Body of pancreas (tissue), 4 donors: ENCODE measurements at places on chromosomes 13 and 19. TPM values are rescaled to one million over a fixed set of nuclear protein-coding genes. Genes with fewer than 3 reads are reported as not detected.
A peak's percentile ranks its signal among the peaks of the same experiment; 100 is the strongest.

TGFBR3L gene
- total RNA-seq, result 9.9 TPM

IL12RB1 gene
- not detected for total RNA-seq

RFPL4A gene
- total RNA-seq, result not detected

JAK3 gene
- 3.1 TPM for total RNA-seq

VSTM2B gene
- total RNA-seq, result not detected

RDH8 gene
- not detected for total RNA-seq

ATP4B gene
- total RNA-seq, result not detected

PGLYRP1 gene
- total RNA-seq, result not detected

FGF21 gene
- not detected for total RNA-seq

- DNase-seq, result no peak
- H3K4me1 ChIP-seq, result no peaks in the 10 kb centered on the region
- no peaks in the 10 kb centered on the region for H3K27me3 ChIP-seq
- H3K4me3 ChIP-seq, result no peak overlapping the region
Measured at GRCh38 chr19:22733691-22734090, 50.3 kb downstream of the ZNF99 start.

DNA sequence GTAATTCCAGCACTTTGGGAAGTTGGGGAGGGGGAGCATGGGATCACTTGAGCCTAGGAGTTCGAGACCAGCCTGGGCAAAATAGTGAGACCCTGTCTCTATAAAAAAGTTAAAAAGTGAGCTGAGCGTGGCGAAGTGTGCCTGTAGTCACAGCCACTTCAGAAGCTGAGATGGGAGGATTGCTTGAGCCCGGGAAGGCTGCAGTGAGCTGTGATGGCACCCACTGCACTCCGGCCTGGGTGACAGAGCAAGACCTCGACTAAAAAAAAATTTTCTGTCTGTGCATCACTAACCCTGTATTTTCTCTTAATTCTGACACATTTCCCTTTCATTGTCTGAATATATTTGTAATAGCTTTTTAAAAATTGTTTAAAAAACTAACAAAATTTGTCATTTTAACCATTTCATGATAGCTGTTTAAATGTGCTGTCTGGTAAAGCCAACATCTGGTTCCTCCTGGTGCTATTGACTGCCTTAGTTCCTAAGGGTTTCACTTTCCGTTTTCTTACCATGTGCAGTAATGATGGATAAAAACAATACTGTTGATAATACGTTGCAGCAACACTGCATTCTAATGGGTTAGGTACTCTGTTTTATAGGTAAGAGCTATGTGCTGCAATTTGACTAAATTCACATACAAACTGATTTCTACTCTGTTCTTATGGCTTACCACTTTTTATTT lies 29.7 kb downstream of the LATS2 start:
- no peak for DNase-seq
- H3K27me3 ChIP-seq, result no peaks in the 10 kb centered on the region
- peaks cover 48% of the 10 kb centered on the region for H3K4me1 ChIP-seq
- H3K4me3 ChIP-seq, result no peak overlapping the region
- H3K27ac ChIP-seq, result peak overlapping the region; percentile 90

DNA sequence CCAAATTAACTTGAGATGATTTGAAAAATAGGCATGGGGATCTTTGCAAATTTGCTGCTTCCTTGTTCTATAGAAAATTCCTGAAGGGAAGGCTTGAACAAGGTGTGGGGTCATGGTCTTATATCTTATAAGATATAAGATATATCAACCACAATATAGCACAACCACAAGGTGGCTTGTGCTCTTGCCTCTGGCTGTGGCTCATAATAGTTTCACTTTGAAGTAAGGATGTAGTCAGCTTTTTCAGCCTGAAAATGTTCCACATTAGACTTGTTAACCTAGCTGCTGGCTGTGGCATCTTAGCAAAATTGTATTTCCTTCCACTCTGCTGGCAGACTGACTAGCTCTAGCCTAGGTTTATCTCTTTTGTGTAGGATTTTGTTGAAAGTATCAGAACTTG lies 169.7 kb downstream of the KLF5 start:
- DNase-seq, result no peak
- no peak overlapping the region for H3K27ac ChIP-seq
- no peaks in the 10 kb centered on the region for H3K4me1 ChIP-seq

GRCh38 chr19:35311901-35312665 lies 16.9 kb upstream of the CD22 start:
- DNase-seq, result no peak
- H3K27ac ChIP-seq, result no peak overlapping the region
- H3K4me3 ChIP-seq, result no peak overlapping the region
- no peaks in the 10 kb centered on the region for H3K27me3 ChIP-seq
- H3K36me3 ChIP-seq, result no peaks in the 10 kb centered on the region
- peaks cover 15% of the 10 kb centered on the region for H3K4me1 ChIP-seq

GRCh38 chr19:14371301-14371821 lies 9.9 kb upstream of the ADGRE5 start:
- no peak for DNase-seq
- H3K4me3 ChIP-seq, result no peak overlapping the region
- no peaks in the 10 kb centered on the region for H3K4me1 ChIP-seq
- no peak overlapping the region for H3K27ac ChIP-seq

DNA sequence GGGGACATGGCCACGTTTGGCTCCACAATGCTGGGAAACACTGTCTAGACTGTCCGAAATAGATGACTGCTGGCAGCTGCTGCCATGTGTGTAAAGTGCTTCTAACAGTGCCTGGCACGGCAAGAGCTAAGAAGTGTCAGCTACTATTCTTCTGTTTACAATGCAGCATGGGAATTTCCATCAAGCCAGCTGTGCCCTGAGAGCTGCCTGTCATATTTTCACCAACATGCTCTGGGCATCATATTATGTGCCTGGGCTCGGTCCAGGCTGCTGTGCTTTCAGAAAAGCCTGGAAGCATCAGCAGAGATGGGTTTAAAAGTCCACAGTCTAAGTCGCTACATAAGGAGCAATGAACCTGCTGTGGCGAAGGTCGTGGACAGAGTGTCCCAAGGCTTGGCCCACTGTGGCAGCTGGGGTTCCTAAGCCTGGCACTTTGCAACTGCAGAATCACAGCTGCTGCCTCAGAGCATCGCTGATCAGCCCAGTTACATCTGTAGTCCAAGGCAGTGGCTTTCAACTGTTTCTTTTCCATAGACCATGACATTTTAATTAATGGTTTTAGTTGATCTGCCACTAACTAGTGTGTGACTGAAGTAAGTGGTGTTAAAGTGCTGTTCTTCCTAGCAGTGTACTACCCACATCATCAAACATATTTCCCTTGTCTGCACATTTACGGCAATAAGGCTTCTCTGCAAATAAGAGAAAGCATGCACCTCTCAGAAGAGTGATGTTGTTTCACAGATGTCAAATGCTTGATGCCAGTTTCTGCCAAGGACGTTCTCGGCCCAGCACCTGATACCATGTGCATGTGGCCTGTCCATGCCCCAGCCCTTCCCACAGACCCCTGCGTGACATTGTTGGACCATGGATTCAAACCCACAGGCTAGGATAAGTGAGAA lies 95.7 kb upstream of the C1QTNF9B start:
- H3K27ac ChIP-seq, result no peak overlapping the region
- H3K36me3 ChIP-seq, result no peaks in the 10 kb centered on the region
- DNase-seq, result no peak
- H3K4me3 ChIP-seq, result no peak overlapping the region
- peaks cover 10% of the 10 kb centered on the region for H3K4me1 ChIP-seq

DNA sequence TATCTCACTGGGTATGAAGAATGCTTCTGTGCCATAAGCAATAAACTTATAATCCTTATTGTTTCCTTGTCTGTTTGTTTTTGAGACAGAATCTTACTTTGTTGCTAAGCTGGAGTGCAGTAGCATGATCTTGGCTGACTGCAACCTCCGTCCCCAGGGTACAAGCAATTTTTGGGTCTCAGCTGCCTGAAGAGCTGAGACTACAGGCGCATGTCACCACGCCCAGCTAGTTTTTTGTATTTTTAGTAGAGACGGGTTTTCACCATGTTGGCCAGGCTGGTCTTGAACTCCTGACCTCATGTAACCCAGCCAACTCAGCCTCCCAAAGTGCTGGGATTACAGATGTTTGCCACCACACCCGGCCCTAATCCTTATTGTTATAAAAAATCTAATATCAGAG lies 112.5 kb downstream of the MYO16 start:
- DNase-seq, result no peak
- no peaks in the 10 kb centered on the region for H3K27me3 ChIP-seq
- no peaks in the 10 kb centered on the region for H3K36me3 ChIP-seq

DNA sequence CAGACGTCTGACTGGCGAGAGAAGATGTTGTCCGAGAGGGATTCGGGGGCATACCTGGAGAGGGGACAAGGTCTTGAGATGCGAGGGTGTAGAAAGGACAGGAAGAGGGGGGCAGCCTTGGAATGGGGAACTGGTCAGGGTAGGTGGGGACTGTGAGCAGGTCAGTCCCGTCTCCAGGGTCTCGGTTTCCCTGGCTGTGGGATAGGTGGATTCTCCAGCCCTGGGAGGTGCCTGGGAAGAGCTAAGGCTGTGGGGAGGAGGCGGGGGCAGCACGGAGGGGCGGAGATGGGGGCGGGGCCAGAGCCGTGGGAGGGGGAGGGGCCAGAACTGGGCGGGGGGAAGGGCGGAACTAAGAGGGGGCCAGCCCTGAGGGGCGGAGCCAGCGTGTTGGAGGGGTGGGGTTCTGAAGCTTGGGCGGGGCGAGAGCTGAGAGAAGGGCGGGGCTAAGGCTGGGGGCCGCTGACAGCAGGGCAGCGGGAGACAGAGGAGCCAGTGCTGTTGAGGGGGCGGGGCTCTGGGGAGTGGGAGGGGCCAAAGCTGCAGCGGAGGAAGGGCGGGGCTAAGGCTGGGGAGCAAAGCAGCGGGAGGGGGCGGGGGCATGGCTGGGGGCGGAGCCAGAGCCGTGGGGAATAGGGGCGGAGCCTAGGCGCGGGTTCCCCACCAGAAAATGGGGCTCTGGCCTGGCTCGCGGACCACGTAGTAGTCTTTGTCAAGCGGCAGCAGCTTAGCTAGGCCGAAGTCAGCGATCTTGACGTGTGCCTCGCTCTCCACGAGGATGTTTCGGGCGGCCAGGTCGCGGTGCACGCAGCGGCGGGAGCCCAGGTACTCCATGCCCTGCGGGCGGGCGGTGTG lies 9.5 kb upstream of the INSL3 start:
- H3K4me3 ChIP-seq, result no peak overlapping the region
- no peaks in the 10 kb centered on the region for H3K36me3 ChIP-seq
- no peak overlapping the region for H3K27ac ChIP-seq
- DNase-seq, result peak; percentile 88

DNA sequence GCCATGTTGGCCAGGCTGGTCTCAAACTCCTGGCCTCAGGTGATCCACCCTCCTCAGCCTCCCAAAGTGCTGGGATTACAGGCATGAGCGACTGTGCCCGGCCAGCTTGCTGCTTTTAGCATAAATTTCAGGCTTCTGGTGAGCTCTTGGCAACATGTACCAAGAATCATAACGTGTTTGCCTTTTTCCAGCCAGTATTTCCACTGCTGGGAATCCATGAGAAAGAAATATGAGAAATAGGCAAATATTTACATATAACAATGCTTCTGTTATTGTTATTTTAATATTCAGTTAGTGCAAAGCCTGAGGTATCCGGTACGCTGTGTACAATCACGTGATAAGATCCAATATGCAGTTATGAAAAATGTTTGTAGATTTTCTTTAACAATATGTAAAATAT lies 29.2 kb upstream of the CERS4 start:
- H3K4me3 ChIP-seq, result no peak overlapping the region
- DNase-seq, result no peak
- no peaks in the 10 kb centered on the region for H3K36me3 ChIP-seq
- H3K4me1 ChIP-seq, result peaks cover 21% of the 10 kb centered on the region
- H3K27ac ChIP-seq, result peak overlapping the region; percentile 74

DNA sequence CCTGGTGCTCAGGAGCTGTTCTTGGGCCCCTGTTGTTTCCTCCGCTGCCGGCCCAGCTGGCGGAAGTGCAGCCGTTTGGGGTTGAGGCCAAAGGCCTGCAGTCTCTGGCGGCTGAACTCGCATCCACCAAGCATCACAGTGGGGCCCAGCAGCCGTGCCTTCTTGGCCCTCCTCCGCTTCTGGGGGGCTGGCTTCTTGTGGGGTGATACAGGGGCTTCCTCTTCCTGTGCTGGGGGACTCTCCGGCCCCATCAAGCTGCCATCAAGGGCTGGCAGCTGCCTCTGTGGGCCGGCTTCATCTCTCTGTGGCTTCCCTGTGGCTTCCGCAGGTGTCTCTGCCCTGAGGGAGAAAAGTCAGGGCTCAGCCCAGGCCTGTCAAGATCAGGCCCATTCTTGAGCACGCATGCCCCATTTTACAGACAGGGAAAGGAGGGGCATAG lies 10.3 kb downstream of the ATG4D start:
- no peak for DNase-seq
- no peak overlapping the region for H3K4me3 ChIP-seq
- H3K27ac ChIP-seq, result no peak overlapping the region
- no peaks in the 10 kb centered on the region for H3K4me1 ChIP-seq
- H3K36me3 ChIP-seq, result no peaks in the 10 kb centered on the region
- H3K27me3 ChIP-seq, result no peaks in the 10 kb centered on the region

DNA sequence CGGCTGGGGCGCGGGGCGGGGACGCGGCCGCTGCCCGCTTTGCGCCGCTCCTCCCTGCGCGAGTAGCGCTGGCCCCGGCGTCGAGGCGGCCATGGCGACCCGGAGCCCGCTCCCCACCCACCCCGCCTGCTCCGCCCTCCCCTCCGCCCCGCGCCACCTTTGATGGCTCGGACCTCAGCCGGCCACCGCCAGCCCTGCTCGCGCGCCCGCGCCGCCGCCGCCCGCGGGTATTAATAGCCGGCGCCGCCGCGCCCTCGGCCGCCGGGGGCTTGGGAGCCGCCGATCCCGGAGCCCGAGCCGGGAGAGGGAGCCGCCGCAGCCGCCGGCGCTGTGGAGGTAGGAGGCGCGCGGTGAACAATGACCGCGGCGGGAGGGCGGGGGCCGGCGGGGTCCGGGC lies 261 bp downstream of the FARP1 start:
- DNase-seq, result no peak
- H3K27me3 ChIP-seq, result no peaks in the 10 kb centered on the region
- H3K36me3 ChIP-seq, result no peaks in the 10 kb centered on the region
- H3K4me3 ChIP-seq, result peak overlapping the region; percentile 78
- H3K27ac ChIP-seq, result peak overlapping the region; percentile 82

GRCh38 chr13:21234526-21234925 lies 58.1 kb downstream of the MRPL57 start:
- no peak for DNase-seq
- H3K4me1 ChIP-seq, result no peaks in the 10 kb centered on the region
- H3K27me3 ChIP-seq, result no peaks in the 10 kb centered on the region
- H3K27ac ChIP-seq, result no peak overlapping the region
